ENCODE measurements at places on chromosomes 1 and 21.
A peak's percentile ranks its signal among the peaks of the same experiment; 100 is the strongest.

DNA sequence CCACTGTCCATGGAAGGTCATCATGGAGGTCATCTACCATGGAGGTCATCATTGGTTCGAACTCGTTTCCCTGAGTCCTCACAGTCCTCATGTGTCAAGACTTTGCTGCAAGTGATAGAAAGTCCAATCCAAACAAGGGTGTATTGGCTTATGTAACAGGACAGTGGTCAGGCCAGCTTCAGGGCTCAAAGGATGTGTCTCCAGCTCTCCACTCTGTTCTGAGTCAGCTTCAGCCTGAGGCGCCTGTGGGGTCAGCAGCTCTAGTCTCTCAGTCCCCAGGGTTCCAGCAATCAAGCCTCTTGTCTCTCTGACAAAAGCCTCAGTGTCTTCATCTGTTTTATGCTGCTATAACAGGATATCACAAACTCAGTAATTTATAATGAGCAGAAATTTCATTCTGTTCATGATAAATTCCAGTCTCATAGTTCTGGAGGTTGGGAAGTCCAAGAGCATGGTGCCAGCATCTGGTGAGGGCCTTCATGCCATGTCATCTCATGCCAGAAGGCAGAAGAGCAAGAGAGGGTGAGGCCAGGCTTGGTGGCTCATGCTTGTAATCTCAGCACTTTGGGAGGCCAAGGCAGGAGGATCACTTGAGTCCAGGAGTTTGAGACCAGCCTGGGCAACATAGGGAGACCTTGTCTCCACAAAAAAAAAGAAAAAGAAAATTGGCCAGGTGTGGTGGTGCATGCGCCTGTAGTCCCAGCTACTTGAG, 19.5 kb downstream of the A3GALT2 start:
- DNase-seq, result no peak

DNA sequence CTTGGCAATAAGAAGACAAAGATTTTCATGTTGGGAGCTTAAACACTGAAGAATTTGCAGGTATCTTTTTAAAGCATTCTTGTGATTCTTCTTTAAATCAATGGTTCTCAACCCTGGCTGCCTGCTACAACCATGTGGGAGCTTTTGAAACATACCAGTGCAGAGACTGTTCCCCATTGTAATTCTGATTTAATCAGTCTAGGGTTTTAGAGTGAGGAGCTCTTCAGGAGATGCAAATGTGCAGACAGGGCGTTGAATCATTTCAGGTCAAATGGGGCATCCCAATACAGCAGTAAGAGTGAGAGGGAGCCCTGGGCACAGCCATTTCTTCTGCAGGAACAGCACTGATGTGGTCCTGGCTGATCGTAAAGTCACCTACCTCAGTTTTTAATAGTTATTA, 24.3 kb downstream of the KCNJ6 start:
- no peak for DNase-seq

DNA sequence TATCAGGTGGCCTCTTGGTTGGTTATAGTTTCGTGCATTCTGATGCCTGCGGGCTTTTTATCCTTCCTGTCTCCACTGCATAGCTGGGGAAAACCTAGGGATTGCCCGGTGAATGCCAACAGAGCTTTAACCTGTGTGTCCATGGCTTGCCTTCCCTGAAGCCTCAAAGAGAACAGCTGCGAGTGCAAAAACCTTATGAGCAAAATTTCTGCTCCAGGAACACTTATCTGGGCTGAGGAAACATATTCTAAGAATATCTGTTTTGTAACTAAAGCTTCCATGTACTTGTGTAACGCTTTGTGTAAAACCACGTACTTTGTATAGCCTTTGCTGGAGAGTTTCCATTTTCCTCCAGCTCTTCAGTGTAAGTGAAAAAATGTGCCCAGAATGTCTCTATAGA, 7.2 kb downstream of the CNST start:
- no peak for DNase-seq

DNA sequence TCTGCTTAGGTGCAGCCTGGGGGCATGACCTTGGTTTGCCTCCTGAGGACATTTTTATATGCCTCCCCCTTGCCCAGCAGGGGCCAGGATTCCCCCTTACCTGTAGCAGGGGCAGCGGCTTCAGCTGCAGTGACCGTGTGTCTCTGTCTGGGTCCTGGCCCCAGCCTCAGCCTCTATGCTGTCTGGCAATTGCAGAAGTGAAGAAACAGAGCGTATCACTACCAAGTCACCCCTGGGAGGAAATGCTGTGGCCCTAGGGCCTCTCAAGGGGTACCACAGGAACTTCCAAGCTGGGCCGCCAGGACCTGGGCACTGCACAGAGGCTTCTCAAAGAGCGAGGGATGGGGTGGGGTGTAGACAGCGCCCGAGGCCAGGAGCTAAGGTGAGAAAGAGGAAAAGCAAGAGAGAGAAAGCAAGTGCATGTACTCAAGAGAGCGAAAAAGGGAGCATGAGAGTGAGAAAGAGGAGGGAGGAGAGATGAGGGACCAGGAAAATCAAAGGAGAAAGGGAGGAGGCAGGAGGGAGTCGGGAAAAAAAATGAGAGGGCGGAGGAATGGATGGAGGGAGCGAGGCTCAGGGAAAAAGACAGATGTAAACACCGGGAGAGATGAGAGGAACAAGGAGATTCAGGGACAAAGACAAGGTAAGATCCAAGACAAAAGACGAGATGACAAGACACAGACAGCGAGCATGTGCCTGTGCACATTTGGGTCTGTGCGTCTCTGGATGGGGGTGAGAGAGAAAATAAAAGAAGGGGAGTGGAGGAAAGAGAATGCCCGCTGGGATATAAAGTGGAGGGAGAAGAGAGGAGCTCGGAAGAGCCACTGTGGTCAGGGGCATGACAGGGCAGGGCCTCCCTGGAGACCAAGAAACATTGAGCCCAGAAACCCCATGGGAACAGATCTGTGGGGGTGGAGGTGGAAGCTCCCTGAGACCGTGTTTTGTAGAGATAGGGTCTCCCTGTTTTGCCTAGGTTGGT, at the start of gene PTAFR:
TSS of gene PTAFR (minus strand) at position 199 of the 979 bp plus-strand sequence. CDS start 25,669 bp downstream, outside the sequence.
- peak; percentile 37 for DNase-seq

DNA sequence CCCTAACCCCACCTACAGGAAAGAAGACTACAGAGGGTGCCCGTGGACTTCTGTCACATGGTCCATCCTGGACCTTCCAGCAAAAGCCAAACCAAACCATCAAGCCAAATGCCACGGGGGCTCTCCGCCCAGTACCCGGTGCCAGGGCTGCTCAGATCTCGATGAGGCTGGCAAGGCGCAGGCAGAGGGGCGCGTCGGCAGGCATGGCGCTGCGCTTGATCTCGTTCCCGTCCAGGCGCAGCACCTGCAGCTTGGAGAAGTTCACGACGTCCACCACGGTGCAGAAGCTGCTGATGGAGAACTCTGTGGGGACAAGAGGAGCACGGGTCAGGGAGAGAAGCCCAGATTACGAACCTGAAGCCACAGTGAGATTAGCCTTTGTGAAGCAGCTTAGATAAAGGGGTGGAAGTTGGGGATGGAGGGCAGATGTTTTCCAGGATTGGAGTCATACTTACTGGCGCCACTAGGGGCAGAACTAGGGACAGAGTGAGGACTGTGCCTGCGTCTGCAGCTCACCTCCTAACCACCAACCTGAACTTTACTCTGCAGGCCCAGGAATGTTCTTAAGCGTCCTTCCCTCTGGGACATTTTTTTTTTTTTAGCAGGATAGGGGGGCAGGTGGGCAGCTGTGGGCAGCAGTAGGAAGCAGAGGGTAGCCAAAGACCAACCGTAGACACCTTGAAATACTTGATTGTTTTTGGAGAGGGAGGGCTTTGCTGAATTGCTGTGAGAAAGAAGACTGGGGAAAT, 8.6 kb downstream of the FMOD start:
- no peak for DNase-seq

GRCh38 chr1:41855713-41856112, 63.0 kb downstream of the HIVEP3 start:
- no peak for DNase-seq

- DNase-seq, result no peak
Measured at GRCh38 chr21:22278366-22278765, 1280.2 kb downstream of the NCAM2 start.

DNA sequence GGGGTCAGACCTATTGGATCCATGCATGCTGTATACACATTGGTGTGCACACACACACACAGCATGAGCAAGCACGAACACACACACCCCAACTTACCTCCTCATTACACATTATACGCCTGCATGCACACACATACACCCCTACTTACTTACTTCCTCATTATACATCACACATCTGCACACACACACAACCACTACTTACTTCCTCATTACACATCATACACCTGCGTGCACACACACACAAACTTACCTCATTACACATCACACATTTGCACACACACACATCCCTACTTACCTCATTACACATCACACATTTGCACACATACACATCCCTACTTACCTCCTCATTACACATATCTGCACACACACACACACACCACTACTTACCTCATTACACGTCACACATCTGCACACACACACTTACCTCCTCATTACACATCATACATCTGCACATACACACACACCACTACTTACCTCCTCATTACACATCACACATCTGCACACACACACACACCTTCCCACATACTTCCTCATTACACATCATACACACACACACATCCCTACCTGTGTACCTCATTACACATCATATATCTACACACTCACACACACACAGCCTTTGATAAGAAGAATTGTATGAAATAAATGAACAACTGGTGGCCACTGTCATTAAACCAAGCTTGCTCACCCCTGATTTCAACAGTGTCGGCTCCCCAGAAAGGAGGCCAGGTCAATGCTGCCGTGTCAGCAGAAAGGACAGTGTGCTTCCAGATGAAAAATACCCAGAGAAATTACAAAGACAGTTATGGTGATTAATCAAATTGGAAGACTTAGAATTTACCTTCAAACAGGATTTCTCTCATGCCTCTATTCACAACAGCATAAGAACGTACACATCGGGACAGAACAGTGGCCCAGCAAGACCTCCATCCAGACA, 117.8 kb downstream of the SETD4 start:
- DNase-seq, result no peak

DNA sequence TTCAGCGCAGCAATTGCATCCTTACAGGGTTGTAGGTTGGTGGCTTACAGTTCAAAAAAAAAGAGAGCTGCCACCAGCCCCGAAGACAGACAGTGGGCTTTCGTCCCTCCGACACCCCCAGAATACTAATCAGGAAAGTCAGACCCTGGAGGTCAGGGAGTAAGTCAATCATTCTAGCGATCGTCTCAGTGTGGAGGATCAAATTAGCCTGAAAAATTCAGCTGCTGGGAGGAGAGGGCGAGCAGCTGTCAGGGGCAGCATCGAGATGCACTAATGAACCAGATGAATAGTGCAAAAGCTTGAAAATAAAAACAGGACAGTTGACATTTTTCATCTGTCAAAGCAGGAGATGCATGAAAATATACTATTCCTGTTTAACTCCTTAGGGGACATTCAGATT, 138.4 kb downstream of the NEK7 start:
- no peak for DNase-seq

DNA sequence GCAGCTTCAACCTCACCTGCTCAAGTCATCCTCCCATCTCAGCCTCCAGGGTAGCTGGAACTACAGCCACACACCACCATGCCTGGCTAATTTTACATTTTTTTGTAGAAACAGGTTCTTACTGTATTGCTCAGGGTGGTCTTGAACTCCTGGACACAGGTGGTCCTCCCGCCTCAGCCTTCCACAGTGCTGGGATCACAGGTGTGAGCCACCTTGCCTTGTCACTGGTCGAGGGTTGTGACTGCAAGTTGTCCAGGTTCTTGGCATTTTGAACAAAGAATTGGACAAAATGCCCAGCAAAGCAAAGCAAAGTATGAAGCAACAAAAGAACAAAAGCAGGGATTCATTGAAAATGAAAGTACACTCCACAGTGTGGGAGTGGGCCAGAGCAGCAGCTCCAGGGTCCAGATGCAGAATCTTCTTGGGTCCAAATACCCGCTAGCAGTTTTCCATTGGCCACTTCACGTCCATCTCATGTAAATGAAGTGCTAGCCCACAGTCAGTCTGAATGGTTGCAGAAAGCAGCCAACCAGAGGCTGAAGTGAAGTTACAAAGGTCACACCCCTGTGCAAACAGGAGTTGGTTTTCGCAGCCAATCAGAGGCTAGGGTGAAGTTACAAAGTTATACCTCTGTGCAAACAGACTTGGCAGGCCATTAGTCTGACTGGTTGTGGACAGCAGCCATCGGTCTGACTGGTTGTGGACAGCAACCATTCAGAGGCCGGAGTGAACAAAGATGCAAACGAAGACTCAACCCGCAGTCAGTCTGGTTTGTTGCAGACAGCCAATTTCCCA, 109.5 kb upstream of the KIF26B start:
- peak; percentile 61 for DNase-seq

DNA sequence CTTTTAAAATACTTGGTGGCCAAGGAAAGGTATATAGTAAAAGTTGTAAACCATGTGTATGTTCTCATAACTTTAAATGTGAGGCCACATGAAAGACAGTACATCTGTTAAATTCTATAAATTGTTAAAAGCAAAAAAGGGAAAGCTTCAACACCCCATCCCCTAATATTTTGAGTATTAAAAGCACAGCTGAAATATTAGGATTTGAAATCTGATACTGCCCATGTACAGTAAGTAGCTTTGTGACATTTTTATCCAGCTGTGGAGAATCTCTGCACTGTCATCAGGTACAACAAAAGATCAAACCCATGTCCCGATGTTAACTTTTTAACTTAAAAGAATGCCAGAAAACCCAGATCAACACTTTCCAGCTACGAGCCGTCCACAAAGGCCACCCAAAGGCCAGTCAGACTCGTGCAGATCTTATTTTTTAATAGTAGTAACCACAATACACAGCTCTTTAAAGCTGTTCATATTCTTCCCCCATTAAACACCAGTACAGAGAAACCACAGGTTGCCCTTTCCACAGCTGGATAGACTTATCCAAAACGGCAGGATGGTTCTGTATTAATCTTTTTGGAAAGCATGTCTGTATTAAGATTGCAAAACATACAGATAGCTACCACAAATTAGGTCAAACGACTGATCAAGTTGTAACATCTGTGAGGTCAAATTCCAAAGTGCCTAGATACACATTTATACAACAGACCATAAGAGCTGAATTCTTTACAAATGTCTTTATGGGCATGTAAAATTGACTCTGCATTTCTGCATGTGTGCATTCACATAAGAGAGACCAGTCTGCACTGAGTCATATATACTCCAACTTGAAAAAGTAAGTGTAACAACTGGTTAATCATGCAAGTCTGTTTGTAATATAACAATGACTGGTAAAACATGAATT, 5.2 kb downstream of the IRF2BP2 start:
- no peak for DNase-seq
